ENCODE measurements at places on chromosomes 13 and 19. TPM values are rescaled to one million over a fixed set of nuclear protein-coding genes. Genes with fewer than 3 reads are reported as not detected.

DNA sequence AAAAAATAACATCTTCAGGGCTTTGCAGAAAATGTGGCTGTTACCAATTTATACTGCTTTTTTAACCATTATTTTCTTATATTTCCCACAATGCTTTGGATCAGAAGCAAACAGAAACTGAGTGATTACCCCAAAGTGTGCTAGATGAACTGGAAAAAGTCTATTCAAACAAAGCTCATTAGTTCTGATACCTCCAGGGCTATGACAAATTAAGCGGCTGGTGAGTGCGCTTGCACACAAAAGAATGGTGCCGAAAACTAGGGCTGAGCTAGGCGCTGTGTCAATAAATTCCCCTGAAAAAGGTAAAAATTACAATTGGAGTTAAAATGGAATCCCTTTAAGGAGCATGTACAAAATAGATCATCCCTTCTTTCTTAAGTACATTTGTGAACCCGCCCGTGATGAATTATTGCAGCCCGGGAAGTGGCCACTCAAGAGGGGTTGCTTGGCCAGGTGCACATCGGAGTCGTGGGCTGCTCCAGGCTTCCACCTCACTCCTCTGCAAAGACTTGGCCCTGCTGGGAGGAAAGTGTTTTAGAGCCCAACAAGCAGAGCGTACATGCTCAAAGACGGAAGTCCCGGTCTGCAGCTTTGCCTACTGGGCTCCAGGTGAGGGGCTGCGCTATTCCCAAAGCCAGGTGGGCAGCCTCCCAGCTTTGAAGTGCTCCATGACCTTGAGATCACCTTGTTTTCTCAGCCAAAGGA is 164.0 kb upstream of the ZNF507 start:
- no peak for DNase-seq

GRCh38 chr13:30204564-30204963 is 102.8 kb downstream of the KATNAL1 start:
- DNase-seq = no peak

DNA sequence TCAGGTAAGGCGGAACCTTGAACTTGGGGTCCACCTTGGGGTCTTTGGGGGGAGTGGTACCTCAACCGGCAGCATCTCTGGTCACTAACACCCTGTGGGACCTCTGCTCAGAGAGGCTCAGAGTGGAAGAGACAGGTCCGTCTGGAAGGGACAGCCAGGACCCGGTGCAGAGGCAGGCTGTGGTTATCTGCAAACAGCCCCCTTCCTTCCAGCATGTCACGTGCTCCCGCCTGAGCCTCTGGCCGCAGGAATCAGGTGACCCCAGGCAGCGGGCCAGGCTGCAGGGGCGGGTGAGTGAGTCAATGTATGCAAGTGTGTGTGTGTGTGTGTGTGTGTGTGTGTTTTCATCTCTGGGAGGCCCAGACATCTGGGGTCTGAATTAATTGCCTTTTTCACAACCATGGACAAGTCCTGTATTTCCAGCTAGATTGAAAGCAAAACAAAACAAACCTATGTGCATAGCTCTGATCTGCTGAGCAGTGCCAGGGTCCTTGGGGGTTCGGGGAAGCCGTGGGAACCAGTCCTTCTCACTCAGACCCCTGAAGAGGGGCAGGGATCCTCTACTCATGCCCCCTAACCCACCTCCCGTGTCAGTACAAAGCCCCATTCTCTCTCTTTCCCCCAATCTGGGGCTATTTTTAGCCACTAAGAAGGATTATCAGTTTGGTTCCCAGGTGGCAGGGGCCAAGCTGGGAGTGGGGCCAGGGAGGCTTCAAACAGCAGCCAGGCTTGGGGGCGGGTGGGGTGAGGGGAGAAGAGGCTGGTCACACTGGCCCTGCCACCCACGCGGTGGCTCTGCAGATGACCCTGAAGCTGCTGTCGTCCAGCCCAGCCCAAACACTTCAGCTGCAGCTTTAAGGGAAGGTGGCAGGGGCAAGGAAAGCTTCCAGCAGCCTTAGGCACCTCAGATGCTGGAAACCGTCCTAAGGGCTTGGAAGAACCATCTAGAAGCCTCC is 31.4 kb downstream of the CERS4 start:
- DNase-seq = peak; percentile 71

- DNase-seq = no peak
Measured at GRCh38 chr13:84784443-84785153, 902.3 kb upstream of the SLITRK1 start.

DNA sequence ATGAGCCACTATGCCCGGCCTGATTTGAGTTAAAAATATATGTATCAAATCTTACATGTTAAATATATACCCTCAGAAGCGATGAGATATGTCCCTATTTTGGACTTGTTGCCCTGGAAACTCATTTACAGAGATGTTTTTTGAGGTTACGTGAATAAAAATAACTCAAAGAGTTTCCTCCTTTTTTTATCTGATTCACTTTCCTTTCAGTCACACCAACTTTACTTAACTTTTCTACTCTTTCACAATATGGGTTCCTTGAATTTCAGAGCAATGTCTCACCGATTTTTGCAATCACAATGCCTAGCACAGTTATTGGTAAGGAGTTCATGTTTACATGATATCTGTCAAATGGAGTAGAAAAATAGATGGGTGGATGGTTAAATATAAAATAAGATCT is 2.3 kb downstream of the OR7C2 start:
- no peak for DNase-seq

GRCh38 chr19:11530432-11530831 is 1.5 kb upstream of the ECSIT start:
- DNase-seq = peak; percentile 74

Gene RDH8
- not detected for total RNA-seq

DNA sequence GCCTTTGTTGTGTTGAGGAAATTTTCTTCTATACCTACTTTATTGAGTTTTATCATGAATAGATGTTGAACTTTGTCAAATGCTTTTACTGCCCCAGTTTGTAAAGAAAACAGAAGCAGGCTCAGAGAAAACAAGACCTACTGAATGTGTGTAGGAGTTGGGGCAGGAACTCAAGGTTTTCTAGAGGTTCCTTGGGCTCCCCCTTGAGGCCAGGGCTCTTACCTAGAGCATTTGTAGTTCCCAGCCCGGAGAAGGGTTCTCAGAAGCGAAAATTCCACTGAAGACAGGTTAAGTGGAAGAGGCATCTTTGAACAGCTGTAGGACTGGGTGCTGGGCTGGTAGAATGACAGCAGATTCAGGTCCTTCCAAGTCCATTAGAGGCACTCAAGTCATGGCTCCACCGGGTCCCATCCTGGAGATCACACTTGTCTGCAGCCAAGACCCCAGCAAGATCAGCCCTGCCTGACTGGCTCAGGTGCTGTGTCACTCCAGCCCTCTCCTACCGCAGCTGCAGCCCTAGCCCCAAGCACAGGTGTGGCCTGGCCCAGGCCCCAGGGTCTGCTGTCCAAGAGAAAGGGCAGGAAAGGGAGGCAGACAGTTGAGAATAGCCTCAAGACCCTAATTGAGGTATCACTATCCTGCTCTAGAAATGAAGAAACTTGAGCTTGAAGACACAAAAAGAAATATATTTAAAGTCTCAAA is 425.5 kb downstream of the PCDH20 start:
- DNase-seq = no peak

- DNase-seq = peak; percentile 80
Measured at GRCh38 chr19:4636151-4636717, 3.1 kb upstream of the TNFAIP8L1 start.

DNA sequence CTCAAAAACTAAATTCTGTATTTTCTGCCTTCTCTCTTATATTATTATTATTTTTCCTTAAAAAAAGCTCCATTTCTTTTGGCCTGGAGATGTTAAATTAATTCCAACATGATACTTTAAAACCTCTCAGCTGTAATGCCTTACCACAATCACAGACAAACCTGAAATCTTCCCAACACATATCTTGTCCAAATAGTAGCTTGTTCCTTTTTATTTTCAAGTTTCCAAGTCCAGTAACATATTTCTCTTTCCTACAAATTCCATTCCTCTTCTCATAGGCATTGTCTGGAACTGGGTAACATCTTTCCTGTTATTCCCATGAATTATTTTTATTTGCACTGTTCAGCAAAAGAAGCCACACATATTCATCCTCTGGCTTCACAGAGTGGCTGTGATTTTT is 137.0 kb downstream of the SLITRK6 start:
- no peak for DNase-seq

- DNase-seq = no peak
Measured at GRCh38 chr13:96415831-96416385, 326.0 kb downstream of the HS6ST3 start.

GRCh38 chr19:524062-524674 is 7.4 kb upstream of the CDC34 start:
- DNase-seq = no peak

Gene OVOL3
- total RNA-seq = not detected

Gene FUZ
- total RNA-seq = 11.2 TPM

Gene PRR19
- total RNA-seq = not detected

Gene SIGLEC14
- not detected for total RNA-seq

DNA sequence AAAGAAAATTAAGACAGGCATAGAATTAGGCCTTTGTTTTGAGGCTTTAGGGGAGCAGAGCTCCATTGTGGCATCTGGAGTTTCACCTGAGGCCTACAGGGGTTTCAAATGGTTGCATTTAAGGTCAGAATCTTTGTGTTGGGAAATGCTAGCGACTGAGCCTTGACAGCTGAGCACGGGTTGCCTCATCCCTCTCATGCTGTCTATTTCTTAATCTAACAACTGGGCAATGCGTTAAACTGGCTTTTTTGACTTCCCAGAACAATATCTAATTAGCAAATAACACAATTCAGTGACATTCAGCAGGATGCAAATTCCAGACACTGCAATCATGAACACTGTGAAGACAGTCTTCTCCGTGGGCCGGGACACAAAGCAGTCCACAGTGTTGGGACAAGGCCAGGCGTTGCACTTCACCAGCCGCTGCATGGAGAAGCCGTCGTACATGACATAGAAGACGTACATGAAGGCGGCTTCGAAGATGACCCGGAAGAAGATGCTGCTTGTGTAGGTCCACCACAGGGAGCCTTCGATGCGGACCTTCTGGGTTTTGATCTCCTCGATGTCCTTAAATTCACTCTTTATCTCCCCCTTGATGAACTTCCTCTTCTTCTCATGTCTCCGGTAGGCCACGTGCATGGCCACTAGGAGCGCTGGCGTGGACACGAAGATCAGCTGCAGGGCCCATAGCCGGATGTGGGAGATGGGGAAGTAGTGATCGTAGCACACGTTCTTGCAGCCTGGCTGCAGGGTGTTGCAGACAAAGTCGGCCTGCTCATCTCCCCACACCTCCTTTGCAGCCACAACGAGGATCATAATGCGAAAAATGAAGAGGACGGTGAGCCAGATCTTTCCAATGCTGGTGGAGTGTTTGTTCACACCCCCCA is 3.8 kb downstream of the GJB2 start:
- no peak for DNase-seq

Gene DIRAS1
- 0.18 TPM for total RNA-seq

GRCh38 chr13:23288564-23288963 is 107.8 kb downstream of the SGCG start:
- no peak for DNase-seq

DNA sequence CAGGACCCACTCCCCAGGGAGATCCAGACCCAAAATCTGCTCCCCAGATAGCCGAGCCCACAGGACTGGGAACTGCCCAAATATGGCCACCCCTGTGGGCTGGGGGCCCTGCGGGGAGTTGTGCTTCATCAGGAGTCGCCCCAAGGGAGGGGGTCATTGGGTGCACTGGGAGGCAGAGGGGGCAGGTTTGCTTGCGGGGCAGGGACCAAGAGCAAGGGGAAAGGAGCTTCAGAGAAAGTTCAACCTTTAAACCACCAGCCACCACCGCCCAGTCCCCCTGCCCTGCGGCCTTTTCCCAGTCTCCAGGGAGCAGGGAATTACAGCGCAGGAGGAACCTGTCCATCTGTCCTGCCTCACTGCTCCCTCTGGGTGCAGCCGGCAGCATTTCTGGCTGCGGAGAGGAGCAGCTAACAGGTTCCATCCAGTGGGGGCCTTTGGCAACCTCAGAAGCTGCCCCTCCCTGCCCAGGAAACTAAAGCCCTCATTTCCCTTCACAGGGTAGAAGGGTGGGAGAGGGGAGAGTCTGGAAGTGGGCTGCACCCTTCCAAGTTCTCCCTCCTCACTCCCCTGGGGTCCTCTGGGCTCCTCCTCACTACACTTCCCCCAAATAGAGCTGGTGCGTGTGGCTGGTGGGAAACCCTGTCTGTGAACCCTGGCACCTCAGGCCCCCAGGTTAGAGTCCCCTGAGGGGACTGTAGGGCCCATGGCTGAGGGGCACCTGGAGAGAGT is 13.8 kb upstream of the ASF1B start:
- no peak for DNase-seq

Gene PLIN5
- not detected for total RNA-seq

- DNase-seq = no peak
Measured at GRCh38 chr13:91704398-91704797, 306.0 kb downstream of the GPC5 start.

GRCh38 chr13:59664586-59664985 is 499.1 kb downstream of the DIAPH3 start:
- no peak for DNase-seq

DNA sequence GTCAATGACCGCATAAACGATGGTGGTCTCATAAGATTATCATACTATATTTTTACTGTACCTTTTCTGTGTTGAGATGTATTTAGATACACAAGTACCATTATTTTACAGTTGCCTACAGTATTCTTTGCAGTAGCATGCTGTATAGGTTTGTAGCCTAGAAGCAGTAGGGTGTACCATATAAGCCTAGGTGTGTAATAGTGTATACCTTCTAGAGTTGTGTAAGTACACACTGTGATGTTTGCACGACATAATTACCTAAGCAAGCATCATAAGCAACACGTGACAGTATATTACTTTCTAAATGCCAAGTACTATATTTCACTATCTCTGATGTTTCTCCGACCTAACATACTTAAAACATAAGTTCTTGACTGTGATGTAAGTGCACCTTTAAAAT is 2.7 kb downstream of the LPAR6 start:
- no peak for DNase-seq

DNA sequence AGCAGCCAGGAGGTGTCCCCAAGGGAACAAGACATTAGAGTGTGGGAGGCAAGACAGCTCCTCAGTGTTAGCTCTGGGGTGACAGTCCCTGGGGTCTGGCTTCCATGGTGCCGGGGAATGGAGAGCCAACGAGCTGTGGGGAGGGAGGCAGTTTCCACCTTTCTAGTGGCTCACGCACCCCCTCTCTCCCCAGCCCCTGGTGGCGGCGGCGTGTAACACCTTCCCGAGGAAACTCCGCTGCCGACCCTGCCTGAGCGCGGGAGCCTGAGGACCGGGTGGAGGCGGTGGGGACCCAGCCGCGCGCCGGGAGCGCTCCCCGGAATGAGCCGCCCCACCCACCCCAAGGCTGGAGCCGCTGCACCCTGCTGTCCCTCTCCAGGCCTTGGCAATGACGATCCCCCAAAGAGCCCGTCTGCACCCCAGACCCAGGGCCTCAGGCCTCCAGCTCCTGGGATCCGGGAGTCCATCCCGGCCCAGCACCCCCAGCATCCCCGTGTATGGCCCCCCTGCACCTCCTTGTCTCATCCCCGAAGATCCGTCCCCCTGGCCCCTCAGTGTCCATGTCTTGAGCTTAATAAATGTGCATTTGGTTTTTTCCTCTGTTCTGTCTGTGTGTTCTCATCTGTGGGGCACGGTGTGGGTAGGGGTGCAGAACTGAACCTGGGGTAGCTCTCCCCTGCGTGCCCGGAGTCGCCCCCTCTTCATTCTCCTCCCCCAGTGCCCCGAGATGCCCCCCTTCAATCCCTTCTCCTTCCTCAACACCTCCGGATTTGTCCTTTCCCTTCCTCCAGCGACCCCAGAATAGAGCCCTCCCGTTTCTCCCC is 622 bp upstream of the FXYD5 start:
- no peak for DNase-seq

- DNase-seq = no peak
Measured at GRCh38 chr13:97228850-97229521, 6.9 kb downstream of the MBNL2 start.

Gene LRCH1
- 14.7 TPM for total RNA-seq
